Urinary bladder (tissue), 4 donors: ENCODE measurements at places on chromosomes 12 and 14. TPM values are rescaled to one million over a fixed set of nuclear protein-coding genes. Genes with fewer than 3 reads are reported as not detected.

GUCY2C gene
- not detected for total RNA-seq

ALDH6A1 gene
- total RNA-seq: 48.3 TPM

KRT6C gene
- not detected for total RNA-seq

PPFIBP1 gene
- 119 TPM for total RNA-seq

AICDA gene
- total RNA-seq: 0.26 TPM

TNFAIP2 gene
- 45.7 TPM for total RNA-seq

TESPA1 gene
- total RNA-seq: 1.6 TPM

TRPV4 gene
- 0.90 TPM for total RNA-seq

TMED8 gene
- 12.3 TPM for total RNA-seq

ASIC1 gene
- 2.7 TPM for total RNA-seq

EXOC5 gene
- total RNA-seq: 94.6 TPM

CIDEB gene
- total RNA-seq: 7.3 TPM

GRCh38 chr14:74684434-74684833 is 28.4 kb downstream of the AREL1 start:
- no peak for DNase-seq

DNA sequence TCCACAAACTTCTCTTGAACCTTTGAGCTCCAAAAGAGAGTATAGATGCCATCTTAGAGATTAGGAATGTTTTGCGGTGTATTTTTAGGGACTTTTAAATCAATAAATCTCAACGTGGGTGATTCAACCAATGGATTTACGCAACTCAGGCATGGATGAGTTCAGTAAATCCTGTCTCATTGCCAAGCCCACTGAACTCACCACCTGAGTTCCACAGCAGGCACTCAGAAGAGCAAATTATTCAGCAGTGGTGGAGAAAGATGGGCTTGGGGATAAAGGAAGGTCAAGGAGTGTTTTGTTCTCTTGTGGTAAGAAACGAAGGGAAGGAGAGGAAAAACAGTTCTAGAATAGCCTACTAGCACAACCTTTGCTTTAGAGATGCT is 68.7 kb upstream of the HMGA2 start:
- DNase-seq: no peak

DNA sequence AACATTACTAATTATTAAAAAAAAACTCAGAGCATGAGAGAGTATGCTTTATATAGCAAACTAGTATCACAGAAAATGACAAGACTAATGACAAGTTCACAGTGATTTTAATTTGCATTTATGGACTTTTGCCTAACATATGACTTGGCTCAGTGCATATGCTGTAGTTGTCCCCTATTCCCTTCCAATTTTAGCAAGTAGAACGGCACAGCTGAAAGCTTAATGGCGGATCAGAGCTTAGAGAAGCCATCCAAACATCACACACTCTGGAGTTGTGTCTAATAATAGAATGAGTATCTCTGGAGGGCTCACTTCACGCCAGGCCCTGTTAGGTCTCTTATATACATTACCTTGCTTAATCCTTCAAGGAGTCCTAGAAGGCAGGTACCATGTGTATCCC is 13.3 kb downstream of the CNIH1 start:
- DNase-seq: no peak

GRCh38 chr12:119601877-119602733 is 8.5 kb downstream of the TMEM233 start:
- DNase-seq: no peak

GRCh38 chr14:72017290-72017689 is 85.1 kb downstream of the RGS6 start:
- DNase-seq: no peak

DNA sequence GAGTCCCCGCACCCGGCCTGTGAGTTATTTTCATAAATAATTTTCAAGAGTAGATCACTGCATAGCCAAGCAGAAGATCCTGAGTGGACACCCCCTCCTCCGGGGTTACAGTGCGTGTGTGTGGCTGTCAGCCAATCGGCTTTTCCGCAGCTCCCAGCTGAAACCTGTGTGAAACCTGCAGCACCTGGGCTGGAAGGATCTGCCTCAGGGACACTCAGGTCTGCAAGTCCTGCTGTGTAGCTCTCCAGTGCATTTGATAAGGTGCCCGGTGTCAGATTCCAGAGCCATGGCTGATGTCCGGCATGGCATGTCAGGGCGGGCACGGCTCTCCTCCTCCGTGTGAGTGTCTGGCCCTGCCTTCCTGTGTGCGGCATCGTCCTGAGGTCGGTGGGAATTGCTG is 124.8 kb downstream of the GLT1D1 start:
- no peak for DNase-seq

GRCh38 chr14:106610691-106611090 is 1084.3 kb downstream of the TMEM121 start:
- no peak for DNase-seq

DNA sequence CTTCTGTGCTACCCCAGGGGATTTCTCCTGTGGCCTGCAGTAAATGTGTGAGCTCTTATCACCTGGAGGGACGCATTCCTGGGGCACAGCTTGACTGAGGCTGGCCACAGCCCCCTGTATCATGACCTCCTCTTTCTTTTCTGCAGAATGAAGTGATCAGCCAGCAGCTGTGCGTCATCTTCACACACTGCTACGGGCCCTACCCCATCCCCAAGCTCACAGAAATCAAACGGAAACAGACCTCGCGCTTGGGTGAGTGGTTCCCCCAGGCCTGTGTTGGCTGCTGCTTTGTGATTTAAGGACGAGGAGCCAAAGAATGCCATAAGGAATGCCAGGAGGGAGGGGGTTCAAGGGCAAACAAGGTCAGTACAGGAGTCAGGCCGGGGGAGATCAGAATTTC is 50.5 kb upstream of the PWP1 start:
- no peak for DNase-seq

- no peak for DNase-seq
Measured at GRCh38 chr14:80047761-80048160, 163.5 kb downstream of the DIO2 start.

DNA sequence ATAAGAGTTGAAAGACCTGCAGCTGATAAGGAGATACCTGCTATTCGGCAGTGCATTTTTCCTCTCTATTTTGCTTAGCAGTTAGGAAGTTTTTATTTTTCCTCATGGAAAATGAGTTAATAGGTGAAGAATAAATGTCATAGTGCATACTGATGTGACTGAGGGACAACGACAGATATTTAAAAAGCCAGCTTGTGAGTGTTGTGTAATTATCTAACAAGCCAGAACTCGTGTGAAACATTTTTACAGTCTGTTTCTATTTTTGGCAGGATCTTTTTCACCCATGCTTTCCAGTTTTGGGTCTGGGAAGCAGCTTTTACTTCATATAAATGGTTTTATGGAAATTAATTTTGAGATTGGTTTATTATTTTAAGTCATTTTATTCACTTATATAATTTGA is 2.9 kb downstream of the FBXO34 start:
- DNase-seq: no peak

DNA sequence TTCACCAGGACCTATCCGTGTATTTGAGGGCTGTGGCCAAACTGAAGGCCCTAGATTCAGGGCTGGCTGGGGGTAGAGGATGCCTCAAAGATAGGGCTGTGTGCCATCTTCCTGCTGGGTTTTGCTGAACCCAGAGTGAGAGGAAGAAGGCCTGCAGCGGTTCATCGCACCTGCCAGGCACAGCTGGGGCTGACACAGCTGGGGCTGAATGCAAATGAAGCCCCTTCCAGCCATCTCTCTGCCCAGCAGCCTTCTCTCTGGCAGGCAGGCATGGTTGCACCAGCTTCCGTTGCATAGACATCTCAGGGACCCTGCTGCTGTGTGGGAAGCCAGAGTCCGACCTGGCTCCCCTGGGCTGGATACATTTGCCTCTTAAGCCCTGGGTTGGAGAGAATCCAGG is 152.4 kb downstream of the TSPAN9 start:
- no peak for DNase-seq

DNA sequence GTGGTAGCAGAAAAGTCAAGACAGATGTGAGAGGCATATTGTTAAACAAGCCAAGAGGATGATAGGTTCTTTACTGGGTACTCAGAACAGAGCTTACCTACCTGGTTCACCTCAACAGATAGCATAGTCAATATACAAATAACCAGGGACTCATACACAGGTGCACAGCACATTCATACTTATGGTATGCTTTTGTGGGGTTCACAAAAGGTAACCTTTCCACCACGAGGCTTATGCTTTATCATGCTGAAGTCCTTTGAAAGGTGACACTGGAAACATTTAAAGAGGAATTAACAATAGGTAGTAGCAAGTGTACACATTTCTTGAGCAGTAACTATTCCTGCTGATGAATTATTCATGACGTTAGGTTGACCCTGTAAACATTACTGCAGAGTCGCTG is 42.2 kb upstream of the MBIP start:
- DNase-seq: no peak

GRCh38 chr12:56257491-56258067 is 605 bp downstream of the ANKRD52 start:
- no peak for DNase-seq

- DNase-seq: no peak
Measured at GRCh38 chr12:38162708-38163441, 153.7 kb upstream of the ALG10B start.

DNA sequence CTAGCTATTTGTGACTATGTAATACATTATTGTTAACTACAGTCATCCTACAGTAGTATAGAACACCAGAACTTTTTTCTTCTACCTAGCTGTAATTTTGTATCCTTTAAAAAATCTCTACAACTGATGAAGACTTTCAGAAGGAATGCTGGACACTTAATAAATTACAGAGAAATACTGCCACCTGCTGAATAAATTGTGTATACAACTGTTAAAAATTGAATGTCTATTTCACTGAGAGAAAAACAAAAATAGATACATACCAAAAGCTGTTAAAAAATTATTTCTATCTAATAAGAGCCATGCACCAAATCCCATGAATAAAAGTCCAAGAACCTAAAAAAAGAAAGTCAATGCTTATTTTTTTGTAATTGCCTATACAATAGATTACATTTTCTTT is 6.6 kb downstream of the TSPAN19 start:
- no peak for DNase-seq

DNA sequence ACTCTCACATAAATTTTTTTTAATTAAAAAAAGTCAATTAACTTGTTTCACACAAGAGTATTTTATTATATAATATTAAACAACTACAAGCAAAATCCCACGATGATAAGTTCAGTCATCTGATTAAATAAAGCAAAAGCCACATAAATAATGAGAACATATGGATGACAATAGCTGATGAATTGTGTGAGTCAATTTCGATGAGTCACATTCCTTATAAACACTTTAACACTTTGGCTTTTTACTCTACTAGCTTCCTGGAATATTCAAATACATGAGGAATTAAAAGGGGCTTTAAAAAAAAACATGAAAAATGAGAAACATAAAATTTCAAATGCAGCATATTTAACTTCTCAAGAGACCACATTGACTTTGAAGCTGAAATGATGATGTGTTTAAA is 95.3 kb downstream of the BCAT1 start:
- no peak for DNase-seq

GRCh38 chr12:93889516-93890212 is 212.5 kb downstream of the CRADD start:
- no peak for DNase-seq

GRCh38 chr14:102554821-102555819 is 37.3 kb upstream of the RCOR1 start:
- DNase-seq: no peak

DNA sequence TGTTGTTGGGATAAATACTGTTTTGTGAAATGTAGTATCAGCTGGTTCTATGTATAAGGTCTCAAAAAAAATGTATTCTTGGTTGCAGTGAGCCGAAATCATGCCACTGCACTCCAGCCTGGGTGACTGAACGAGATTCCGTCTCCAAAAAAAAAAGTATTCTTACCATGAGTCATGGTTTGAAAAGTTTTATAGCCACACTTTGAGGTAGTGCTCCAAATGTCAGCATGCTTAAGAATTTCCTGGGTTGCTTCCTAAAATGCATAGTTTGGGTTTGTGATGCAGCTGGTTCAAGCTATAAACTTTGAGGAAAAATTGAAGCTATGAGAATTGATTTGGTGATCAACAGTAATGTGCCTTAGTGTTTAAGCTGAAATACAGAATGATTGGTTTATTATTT is 48.0 kb downstream of the ETNK1 start:
- no peak for DNase-seq

GRCh38 chr12:34626363-34627157 is 604.3 kb downstream of the ALG10 start:
- no peak for DNase-seq

- no peak for DNase-seq
Measured at GRCh38 chr12:57112492-57113294, 1.5 kb upstream of the STAT6 start.

- DNase-seq: no peak
Measured at GRCh38 chr12:49013428-49013827, 5.1 kb downstream of the PRKAG1 start.

GRCh38 chr12:89264837-89265236 is 87.5 kb downstream of the DUSP6 start:
- no peak for DNase-seq

- no peak for DNase-seq
Measured at GRCh38 chr12:67649570-67650387, 1.2 kb downstream of the DYRK2 start.

- peak; percentile 77 for DNase-seq
Measured at GRCh38 chr12:6735448-6736191, 11.8 kb downstream of the COPS7A start.
